ENCODE measurements at places on chromosomes 1 and 21.

DNA sequence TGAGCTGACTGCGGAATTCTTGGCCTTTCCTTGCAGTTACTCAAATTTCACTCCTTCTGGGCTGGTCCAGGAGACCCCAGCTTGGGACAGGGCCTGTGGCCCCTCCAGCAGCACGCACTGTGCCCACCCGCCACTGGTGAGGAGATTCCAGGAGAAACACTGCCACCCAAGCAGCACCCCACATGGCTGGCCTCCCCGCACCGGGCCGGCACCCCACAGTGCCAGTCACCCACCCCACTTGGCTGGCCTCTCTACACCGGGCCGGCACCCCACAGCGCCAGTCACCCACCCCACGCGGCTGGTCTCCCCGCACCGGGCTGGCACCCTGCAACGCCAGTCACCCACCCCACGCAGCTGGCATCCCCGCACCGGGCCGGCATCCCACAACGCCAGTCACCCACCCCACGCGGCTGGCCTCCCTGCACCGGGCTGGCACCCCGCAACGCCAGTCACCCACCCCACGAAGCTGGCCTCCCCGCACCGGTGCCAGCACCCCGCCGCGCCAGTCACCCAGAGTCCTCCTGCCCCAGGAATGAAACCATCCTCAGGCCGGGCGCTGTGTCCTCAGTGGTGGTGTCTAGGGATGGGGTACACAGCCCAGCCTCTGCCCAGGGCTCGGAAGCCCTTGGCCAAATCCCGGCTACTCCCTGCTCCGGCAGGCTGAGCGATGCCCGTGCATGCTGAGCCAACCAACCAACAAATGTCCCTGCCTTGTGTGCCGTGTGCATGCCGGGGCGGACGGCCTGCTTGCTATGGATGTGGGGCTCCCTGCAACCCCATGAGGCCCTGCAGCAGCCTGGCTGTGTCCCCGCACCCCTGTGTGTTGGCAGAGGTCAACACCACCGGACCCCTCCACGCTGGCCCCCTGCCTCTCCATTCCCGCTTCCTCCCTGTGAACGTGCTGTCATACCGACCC is 38.6 kb upstream of the TSPEAR start:
- H3K36me3 ChIP-seq: no peaks in the 10 kb centered on the region
- H3K27me3 ChIP-seq: no peaks in the 10 kb centered on the region
- DNase-seq: no peak
- no peak overlapping the region for H3K4me3 ChIP-seq
- H3K4me1 ChIP-seq: peaks cover 7% of the 10 kb centered on the region
- H3K27ac ChIP-seq: no peak overlapping the region

DNA sequence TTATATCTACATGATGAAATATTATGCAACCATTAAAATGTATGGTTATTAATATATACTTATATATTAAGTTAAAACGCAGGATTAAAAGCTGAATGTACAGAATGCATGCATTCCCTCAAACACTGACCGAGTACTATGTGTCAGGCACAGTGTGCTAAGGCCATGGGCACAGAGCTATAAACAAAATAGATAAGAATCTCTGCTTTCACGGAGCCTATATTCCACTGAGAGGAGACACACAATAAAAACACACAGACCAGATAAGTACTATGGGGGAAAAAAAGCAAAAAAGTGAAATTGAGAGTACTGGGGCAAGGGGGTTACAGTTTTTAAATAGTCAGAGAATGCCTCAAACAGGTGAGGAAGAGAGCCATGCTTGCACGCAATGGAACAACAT is 62.7 kb downstream of the GPATCH2 start:
- no peaks in the 10 kb centered on the region for H3K36me3 ChIP-seq
- DNase-seq: no peak
- no peak overlapping the region for H3K4me3 ChIP-seq
- no peaks in the 10 kb centered on the region for H3K4me1 ChIP-seq

- DNase-seq: no peak
- H3K4me1 ChIP-seq: peaks cover 4% of the 10 kb centered on the region
- H3K27me3 ChIP-seq: peaks cover 5% of the 10 kb centered on the region
- no peaks in the 10 kb centered on the region for H3K36me3 ChIP-seq
- no peak overlapping the region for H3K4me3 ChIP-seq
- H3K27ac ChIP-seq: no peak overlapping the region
Observed at GRCh38 chr1:56816264-56816663, 2.9 kb downstream of the FYB2 start.

DNA sequence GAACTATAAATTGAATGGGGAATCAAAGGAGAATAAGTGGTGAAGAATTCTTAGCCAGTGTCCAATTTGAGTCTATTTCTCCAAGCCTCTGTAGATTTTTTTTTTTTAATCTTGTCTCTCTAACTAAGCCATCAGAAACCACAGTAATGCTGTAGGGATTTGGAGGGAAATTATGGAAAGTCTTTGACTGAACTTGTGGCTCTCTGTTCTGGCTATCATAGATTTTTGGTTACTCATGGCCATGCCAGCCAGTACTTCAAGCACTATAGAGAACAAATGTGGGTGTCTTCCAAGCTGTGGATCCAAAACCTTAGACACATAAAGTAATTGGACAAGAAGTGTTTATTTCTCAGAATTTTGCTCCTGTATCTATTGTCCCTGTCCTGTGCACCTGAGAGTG is 147.9 kb downstream of the LRRC40 start:
- H3K4me3 ChIP-seq: no peak overlapping the region
- no peak for DNase-seq
- no peaks in the 10 kb centered on the region for H3K4me1 ChIP-seq
- no peak overlapping the region for H3K27ac ChIP-seq

- no peaks in the 10 kb centered on the region for H3K36me3 ChIP-seq
- no peak overlapping the region for H3K27ac ChIP-seq
- no peak for DNase-seq
- H3K4me1 ChIP-seq: no peaks in the 10 kb centered on the region
- peaks cover 3% of the 10 kb centered on the region for H3K27me3 ChIP-seq
Observed at GRCh38 chr21:41280115-41280919, 36.3 kb upstream of the FAM3B start.

DNA sequence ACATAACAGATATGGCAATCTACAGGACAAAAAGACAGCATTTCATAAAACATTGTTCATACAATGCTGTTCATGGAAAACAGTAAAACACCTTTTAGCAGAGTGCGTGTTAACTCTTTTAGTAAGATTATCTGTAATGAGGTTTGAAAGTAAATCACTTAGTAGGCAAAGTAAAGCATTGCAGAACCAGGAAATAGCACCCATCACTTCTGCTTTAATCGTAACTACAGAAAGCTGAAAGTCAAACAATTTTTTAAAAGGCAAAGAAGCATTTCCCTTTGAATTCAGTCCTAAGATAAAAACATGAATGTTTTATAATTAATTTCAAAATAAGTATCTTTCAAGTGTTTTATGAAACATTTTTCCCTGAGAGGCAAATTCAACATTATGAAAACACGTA is 63.3 kb upstream of the RNF11 start:
- no peaks in the 10 kb centered on the region for H3K36me3 ChIP-seq
- no peak overlapping the region for H3K4me3 ChIP-seq
- H3K4me1 ChIP-seq: no peaks in the 10 kb centered on the region
- no peak overlapping the region for H3K27ac ChIP-seq

DNA sequence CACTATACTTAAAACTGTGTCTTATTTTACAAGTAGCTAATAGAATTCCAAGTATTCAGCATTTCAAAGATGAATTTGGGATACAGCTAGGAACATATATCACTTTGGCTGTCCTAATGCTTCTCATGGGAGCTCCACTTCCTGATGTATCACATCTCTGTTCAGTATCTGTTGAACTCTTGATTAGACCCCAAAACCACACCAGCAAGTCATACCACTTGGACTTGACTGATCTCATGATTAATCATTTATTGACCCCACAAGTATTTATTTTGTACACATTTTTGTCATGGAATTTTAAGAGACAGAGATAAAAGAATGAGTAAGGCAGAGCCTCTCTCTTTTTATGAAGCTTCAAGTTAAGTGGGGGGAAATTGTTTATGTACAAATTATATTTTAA is 30.0 kb downstream of the TMPRSS15 start:
- no peak overlapping the region for H3K4me3 ChIP-seq
- no peak overlapping the region for H3K27ac ChIP-seq
- no peak for DNase-seq
- no peaks in the 10 kb centered on the region for H3K27me3 ChIP-seq
- H3K36me3 ChIP-seq: no peaks in the 10 kb centered on the region

- no peak for DNase-seq
- no peaks in the 10 kb centered on the region for H3K36me3 ChIP-seq
- peaks cover 20% of the 10 kb centered on the region for H3K27me3 ChIP-seq
- no peaks in the 10 kb centered on the region for H3K4me1 ChIP-seq
Observed at GRCh38 chr1:50208756-50209155, 100.0 kb downstream of the ELAVL4 start.

- no peak for DNase-seq
- peak overlapping the region; percentile 99 for H3K27ac ChIP-seq
- H3K36me3 ChIP-seq: peaks cover 18% of the 10 kb centered on the region
Observed at GRCh38 chr1:7962636-7963377, 1.3 kb downstream of the PARK7 start.

DNA sequence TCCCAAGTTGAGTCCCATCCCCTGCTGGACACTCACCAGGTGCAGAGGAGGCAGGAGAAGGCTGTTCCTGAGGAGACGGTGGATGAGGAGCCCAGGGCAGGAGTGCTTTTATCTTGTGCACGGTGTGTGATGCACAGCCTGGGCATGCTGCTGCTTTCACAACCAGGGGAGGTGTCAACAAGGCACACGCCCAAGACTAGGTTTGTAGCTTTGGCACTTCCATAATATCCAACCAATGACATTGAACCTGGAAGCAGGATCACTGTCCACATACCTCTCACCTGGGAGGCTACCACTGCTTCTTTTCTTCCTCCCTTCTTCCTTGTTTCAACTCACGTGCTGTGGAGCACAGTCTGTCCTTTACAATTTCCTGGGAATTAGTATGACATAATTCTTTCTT is at the start of gene LCE3D:
TSS of gene LCE3D (minus strand) at position 84 of the 400 bp plus-strand sequence. CDS start 580 bp downstream, outside the sequence.
- no peaks in the 10 kb centered on the region for H3K36me3 ChIP-seq
- H3K4me1 ChIP-seq: no peaks in the 10 kb centered on the region
- no peak for DNase-seq
- H3K27me3 ChIP-seq: no peaks in the 10 kb centered on the region
- no peak within 1 kb of the TSS for H3K4me3 ChIP-seq

- no peaks in the 10 kb centered on the region for H3K36me3 ChIP-seq
- H3K4me1 ChIP-seq: no peaks in the 10 kb centered on the region
- H3K4me3 ChIP-seq: no peak overlapping the region
- H3K27me3 ChIP-seq: no peaks in the 10 kb centered on the region
Observed at GRCh38 chr1:75482951-75483350, 128.0 kb downstream of the SLC44A5 start.

DNA sequence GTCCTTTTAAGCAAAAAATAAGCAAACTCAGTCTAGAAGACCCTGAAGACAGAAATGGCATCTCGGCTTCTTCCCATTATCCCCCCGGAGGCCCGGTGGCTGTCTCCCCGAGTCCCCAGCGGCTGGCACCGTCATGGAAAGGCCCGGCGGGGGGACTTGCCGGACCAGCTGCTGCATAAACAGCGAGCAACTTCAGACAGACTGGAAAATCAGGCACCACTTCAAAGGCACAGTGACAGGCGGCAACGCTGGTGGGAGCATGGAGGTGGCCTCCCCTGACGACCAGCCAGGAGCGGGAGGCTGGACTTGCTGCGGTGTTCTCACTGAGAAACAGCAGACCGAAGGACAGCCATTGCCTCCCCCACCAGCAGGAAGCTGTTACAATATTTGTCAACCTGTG is 18.4 kb upstream of the C1QA start:
- no peak overlapping the region for H3K4me3 ChIP-seq
- DNase-seq: no peak
- H3K36me3 ChIP-seq: no peaks in the 10 kb centered on the region

- H3K27me3 ChIP-seq: no peaks in the 10 kb centered on the region
- H3K4me3 ChIP-seq: no peak overlapping the region
- H3K36me3 ChIP-seq: no peaks in the 10 kb centered on the region
- no peaks in the 10 kb centered on the region for H3K4me1 ChIP-seq
- H3K27ac ChIP-seq: no peak overlapping the region
- no peak for DNase-seq
Observed at GRCh38 chr21:42387164-42387563, 8.7 kb downstream of the TMPRSS3 start.

GRCh38 chr1:37017720-37018119 is 16.6 kb downstream of the GRIK3 start:
- H3K27ac ChIP-seq: no peak overlapping the region
- peaks cover 4% of the 10 kb centered on the region for H3K27me3 ChIP-seq
- no peak for DNase-seq
- no peak overlapping the region for H3K4me3 ChIP-seq
- H3K36me3 ChIP-seq: no peaks in the 10 kb centered on the region
- no peaks in the 10 kb centered on the region for H3K4me1 ChIP-seq
